GM03348 (cell line): ENCODE measurements at places on chromosomes 5 and 9.

DNA sequence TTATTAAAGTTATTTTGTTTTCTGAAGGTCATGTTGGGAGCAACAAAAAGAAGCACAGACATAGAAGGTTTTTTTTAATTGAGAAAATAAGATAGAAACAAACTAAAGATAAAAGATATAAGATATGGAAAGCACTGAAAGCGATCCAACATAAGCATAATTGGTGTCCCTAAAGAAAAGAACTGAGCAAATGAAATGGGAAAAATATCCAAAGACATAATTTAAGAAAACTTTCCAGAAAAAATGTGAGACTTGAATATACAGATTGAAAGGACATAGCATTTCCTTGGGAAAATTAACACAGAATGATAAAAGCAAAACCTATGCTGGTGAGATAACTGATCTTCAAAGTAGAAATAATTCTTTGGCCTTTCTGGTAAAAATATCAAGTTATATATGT lies 289.3 kb downstream of the KIAA0825 start:
- no peak for DNase-seq

- no peak for DNase-seq
Observed at GRCh38 chr9:110958847-110959246, 79.4 kb downstream of the LPAR1 start.

DNA sequence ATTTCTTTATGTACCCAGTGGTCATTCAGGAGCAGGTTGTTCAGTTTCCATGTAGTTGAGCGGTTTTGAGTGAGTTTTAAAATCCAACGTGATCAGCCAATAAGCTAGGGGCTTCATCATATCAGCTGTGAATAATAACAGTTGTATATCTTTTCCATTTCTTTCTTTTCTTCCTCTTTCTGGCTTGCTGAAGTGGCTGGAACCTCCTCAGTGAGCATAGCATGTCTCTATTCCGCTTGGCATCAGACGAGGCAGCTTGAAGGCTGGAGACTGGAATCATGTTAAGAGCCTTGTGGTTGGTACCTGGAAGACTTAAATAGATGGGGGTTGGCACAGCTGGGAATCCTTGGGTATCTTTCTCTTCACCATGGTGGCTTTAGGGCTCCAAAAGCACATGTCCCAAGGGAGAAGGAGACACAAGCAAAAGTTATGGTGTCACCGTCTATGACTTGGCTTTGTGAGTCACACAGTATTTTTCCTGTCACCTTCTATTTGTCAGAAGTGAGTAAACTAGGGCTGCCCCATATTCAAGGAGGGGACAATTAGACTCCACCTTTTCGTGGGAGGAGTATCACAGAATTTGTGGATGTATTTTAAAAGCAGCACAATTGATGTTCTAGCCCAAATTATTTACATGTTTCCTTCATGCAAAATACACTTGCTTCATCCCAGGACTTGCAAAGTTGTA lies 38.0 kb upstream of the RETREG1 start:
- no peak for DNase-seq

DNA sequence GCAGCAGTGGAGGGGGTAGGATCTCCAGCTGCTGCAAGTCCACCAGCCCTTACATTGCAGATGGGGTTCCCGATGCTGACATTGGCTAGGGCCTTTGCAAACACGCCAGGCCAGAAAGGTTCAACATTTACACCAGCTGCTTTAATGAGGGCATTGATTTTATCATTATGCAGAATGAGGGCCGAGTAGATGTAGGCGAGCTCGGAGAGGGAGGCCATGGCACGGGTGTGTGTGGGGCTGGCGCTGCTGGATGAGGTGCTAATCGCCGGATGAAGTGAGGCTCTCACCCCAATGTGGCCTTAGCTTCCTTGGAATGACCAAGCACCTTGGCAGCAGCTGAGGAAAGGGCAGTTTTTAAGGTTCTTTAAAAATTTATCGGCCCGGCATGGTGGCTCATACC lies 27.4 kb downstream of the PHAX start:
- DNase-seq, result no peak

DNA sequence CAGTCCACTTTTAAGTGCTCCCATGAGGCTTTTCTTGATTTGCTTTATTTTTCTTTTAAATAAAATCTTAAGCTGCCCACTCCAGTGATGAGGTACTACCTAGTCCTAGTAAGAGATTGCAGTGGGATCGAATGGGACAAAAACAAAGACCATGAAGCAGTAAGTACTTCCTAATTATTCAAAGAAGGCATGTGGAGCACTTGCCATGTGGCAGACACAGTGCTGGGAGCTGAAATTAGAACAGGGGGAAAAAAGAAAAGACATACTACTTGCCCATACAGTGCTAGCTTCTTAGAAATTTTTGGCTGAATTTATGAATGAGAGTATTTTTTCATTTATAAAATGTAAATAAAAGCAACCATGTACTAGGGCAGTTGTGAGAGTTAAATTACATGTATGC lies 239.9 kb upstream of the TNC start:
- DNase-seq, result no peak

DNA sequence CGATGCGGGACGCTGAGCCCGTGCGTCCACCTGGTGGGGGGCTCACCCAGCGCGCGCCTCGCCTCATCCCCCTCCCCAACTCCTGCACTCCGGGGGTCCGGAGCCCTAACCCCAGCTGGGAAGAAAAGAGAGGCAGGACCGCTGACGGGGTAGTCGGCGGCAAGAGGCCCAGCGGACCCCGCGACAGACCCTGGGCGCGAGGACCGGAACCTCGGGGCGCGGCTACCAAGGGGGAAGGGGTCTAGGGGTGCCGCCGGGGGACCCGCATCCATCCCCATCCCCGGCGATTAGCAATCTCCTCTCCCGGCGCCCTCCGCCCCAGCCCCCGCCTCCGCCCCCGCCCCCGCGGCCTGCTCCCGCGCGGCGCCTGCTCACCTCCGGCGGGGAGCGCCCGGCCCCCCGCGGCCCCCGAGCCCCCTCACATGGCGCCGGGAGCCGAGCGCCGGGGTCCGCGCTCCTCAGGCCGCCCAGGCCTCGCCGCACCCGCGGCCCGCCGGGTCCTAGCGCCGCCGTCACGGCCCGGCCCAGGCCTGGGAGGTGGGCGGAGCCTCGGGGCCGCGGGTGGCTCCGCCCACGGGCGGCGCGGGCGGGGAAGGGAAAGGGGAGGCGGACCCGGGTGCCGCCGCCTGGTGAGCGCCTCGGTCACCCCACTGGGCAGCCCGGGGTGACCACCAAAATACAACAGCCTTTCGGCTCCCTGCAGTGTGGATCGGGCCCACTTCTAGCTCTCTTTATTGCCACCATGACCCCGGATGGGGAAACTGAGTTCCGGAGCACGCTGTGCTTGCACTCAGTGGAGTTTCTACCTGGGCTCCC lies at the start of gene ST6GALNAC6:
TSS of gene ST6GALNAC6 (minus strand) at position 476 of the 816 bp plus-strand sequence. CDS start 1,622 bp downstream, outside the sequence.
- peak; percentile 97 for DNase-seq

DNA sequence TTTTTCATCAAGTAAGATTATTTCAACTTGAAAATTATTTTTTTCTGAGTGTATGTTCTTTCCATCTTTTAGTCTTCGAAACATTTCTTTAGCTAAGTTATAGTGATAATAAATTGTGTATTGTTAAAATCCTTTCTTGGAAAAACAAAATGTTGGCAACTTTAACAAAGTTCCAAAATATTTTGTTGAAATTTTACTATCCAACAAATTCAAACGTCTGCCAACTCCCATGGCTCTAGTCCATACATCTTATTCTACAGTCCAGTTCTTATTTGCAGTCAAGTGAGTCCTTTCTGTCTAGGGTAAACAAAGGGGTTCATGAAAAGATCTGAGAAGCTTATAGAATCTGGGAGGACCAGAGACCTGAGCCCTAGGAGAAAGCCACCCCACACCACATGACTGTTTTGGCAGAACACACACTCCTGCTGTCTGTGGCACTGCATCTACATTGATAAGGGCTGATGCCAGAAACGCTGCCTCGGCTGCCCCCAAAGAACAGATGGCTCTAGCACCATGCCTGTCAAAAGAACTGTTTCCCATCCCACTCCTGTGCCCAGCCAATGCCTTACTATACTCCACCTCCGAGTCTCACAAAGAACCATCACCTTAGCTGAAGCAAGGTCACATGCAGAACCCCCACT lies 47.5 kb downstream of the FEM1C start:
- no peak for DNase-seq

- DNase-seq, result no peak
Observed at GRCh38 chr9:37182718-37183117, 62.3 kb downstream of the ZCCHC7 start.

- DNase-seq, result peak; percentile 36
Observed at GRCh38 chr5:8729437-8729836, 816.4 kb downstream of the SEMA5A start.

DNA sequence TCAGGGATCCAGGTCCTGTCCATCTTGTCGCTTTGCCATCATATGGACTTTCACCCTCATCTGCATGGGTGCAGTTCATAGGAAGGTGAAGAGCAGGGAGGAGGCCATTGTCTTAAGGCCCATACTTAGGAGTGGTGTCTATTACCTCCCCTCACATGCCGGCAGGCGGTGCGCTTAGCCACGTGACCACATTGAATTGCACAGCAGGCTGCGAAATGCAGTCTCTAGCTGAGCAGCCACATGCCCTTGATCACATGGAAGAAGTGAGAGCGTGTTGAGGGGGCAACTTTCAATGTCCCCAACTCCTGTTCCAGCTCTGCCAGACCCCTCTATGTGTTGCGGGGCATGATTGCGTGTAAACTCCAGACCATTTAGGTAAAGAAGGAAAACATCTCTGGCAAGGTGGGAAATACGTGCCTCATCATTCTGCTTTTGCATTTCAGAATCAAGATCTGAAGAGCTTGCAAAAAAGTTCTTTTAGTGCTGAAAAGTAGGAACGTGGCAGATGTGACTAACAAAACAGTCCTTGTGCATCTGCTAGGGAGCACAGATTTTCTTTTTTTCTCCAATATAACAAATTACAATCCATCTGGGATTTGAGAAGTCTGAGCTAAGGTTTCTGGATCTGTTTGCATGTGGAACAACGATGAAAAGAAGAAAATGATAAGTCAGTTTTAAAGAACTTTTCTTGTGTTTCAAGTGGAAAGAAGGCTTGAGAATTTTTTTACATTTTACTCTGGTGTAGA lies 34.4 kb downstream of the ROPN1L start:
- DNase-seq, result no peak

GRCh38 chr5:67291066-67291465 lies 94.5 kb upstream of the CD180 start:
- DNase-seq, result no peak

GRCh38 chr5:123813264-123813663 lies 301.3 kb downstream of the CSNK1G3 start:
- no peak for DNase-seq

DNA sequence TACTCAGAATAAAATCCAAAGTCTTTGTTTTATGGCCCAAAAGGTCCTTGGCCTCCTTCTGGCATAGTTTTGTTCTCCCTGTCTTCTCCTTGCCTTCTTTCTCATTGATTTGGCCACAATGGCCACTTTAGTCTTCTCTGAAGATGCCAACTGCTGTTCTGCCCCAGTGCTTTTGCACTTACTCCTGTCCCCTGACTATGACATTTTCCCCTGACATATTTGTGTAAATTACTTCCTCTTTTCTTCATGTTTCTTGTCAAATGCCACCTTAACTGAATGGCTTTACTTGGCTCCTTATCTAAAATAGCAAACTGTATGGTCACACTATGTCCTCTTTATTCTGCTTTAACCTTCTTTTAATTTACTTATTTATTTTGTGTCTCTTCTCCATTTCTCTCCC lies 484.7 kb upstream of the ARRDC3 start:
- no peak for DNase-seq

- DNase-seq, result no peak
Observed at GRCh38 chr5:65481171-65481581, 544 bp downstream of the ADAMTS6 start.

- no peak for DNase-seq
Observed at GRCh38 chr5:82308416-82308815, 30.3 kb upstream of the RPS23 start.

DNA sequence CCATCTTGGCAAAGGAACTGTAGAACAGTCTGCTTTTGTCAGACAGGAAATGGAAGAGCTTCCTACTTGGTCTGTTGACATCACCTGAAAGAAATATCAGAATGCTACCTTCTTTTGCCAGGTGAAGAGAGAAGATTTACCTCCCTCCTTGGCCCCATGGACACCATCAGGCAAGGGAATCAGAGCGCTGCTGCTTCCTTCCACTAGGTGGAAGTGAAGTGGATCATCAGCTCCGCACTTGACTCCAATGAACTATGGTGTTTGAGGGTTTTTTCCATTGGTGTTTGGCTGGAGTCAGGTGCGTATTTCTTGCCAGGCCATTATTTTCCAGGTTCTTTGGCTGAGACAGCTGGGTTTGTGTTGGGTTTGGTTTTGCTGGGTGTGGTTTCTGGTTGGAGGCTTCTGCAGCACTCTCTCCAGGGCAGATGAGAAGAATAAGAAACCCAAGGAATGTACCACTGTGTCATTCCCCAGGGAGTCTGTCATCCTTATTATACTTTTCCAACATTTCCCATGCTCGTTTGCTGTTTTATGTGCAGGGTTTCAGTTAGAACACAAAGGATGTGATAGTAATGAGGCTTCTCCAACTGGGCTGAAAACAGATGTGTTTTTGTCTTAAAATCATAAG lies 12.4 kb downstream of the SPATA31E1 start:
- no peak for DNase-seq

DNA sequence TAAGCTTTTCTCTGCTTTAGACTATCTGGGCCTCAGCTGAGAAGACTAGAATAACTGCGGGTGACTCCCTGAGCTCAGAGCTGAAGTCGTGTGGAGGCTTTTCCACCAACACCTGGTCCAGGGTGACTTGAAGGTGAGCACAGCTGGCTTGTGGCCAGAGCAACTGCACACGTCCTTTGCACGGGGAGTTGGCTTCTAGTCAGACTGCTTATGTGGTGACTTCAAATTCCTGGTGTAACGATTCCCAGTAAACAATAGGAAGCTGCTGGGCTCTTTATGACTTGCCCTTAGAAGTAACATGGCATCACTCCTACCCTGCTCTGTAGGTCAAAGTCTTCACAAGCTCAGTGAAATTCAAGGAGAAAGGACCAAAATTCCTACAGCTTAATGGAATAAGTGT lies 800.6 kb upstream of the CDH6 start:
- no peak for DNase-seq

GRCh38 chr5:175870820-175871447 lies 444 bp upstream of the CPLX2 start:
- no peak for DNase-seq

DNA sequence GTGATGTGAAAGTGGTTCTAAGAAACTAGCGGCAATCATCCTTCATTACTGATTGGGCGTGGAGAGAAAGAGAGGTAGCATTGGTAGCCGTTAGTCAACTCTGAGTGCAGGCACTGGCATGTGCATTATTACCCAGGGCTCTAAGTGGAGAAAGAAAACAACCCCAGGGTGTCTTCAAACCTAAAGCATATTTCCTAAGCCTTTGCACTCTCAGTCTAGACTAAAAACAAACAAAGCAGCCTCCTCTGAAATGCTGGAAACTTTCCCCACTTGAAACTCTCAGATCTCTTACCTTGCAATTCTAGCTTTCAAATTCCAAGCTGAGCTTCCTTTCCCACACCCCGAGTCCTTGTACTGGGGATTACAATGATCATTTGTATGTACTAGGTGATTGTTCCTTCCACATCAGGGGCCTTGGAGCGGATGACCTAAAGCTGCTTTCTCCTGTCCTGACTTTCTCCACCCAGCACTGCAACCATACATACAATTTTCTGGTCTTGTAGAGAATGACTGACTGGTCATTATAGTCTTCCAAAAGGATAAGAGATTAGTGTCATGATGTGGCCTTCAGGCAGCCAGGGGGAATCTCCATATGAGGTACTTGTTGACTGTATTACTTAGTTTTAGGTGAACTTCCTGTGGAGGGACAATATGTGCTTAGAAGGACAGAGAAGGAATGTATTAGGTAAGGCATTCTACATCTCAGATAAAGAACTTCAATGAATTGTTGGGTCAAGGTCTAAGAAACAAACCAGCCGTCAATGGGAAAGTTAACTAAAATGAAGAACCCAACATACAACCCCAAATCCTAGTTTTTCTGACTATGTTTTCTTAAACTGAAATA lies 98.3 kb upstream of the CDKN2B start:
- DNase-seq, result no peak
